Stimulated activated CD4-positive, alpha-beta T cell treated with anti-CD3 and anti-CD28 coated beads, Interleukin-4, amount 100 ng/mL, for 1 hour (primary cell): ENCODE measurements at places on chromosomes 3 and 15.

DNA sequence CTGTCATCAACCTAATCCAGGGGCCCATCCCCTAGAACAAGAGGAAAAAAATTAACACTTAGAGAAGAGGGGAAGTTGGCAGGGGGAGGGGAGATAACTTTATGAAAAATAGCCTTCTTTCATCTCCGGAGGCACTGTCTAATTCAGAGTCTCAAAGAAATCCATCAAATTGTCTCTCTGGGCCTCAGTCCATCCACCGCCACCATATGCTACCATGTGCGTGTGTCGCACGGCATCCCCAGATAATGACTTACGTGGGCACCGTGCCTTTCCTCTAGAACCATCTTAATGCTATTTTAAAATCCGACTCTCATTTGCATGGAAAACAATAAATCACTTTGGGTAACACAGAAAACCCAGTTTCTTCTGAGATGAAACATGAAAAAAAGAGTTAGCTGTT is 619.7 kb downstream of the FHIT start:
- no peak for DNase-seq

GRCh38 chr15:86735247-86736040 is 655.8 kb downstream of the AGBL1 start:
- DNase-seq: no peak

GRCh38 chr3:172084871-172085556 is 45.6 kb downstream of the FNDC3B start:
- DNase-seq: no peak

- DNase-seq: no peak
Measured at GRCh38 chr3:118909763-118910162, 124.9 kb downstream of the IGSF11 start.

DNA sequence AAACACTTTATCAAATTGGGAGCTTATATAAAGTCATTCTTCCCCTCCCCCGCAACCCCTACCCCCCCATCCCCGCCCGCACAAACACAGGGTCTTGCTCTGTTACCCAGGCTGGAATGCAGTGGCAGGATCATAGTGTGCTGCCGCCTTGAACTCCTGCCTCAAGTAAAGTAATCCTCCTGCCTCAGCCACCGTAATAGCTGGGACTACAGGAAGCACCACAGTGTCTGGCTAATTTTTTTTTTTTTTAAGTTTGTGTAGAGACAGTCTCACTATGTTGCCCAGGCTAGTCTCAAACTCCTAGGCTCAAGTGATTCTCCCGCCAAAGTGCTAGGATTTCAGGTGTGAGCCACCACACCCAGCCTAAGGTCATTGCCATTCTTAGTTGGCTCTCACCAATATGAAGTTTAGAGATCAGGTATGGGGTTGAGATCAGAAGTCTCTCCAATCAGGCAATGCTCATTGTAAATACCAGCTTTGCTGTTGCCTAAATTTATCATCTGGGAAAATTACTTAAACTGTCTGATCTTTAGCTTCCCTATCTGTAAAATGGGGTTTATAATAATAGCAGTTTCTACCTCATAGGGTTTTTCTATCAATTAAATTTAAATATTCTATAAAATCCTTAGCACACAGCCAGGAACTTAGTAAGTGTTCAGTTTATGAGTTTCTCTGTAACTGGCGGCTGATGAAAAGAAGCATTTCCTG is 60.3 kb downstream of the TGFBR2 start:
- no peak for DNase-seq

DNA sequence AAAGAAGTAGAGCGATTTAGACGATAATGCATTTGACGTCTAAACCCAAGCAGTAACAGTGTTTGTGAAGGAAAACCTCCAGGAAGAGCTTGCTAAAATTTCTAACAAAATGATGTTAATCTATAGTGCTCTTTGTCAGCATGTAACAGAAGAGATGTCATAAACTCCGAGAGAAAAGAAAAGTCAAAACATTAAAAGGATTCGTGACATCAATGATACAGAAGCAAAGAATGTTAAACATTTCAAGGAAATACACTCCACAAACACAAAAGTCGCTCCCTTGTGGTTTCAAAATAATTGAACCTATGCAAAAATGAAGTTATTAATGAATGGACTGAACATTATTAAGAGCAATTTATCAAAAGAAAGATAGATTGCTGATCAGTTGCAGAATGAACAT is 27.9 kb downstream of the AADAC start:
- no peak for DNase-seq

DNA sequence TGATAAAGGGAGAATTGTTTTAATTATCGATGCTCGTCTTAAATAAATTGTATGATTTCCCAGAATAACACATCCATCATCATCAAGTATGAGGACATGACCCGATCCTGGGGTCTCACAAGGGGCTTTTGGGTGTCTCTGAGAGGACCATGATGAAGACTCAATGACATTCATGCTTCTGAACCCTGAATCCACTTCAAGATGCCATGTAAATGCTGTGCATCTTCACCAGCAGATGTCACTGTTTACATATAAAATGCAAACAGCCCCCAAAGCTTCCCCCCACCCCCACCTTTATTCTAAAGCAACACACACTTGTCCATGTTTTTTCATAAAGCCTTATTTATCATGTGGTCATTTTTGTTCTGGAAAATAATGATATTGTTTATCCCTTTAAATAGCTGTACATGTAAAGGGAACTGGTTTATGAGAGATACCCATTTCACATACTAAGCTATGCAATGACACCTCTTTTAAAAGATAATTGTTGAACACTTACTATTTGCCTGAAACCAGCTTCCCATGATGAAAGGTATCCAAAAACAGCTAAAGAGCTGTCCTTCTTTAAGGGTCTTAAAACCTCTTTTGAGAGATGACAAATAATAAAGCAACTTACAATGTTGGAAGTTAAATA is 69.7 kb upstream of the UBE3A start:
- DNase-seq: no peak

GRCh38 chr15:65837301-65838294 is 31.7 kb upstream of the RAB11A start:
- DNase-seq: no peak

- DNase-seq: no peak
Measured at GRCh38 chr15:74175271-74176191, 2.0 kb downstream of the ISLR start.

- DNase-seq: peak; percentile 21
Measured at GRCh38 chr3:71955240-71956068, 170.5 kb upstream of the PROK2 start.
